ENCODE measurements at places on chromosomes 11 and 22.

DNA sequence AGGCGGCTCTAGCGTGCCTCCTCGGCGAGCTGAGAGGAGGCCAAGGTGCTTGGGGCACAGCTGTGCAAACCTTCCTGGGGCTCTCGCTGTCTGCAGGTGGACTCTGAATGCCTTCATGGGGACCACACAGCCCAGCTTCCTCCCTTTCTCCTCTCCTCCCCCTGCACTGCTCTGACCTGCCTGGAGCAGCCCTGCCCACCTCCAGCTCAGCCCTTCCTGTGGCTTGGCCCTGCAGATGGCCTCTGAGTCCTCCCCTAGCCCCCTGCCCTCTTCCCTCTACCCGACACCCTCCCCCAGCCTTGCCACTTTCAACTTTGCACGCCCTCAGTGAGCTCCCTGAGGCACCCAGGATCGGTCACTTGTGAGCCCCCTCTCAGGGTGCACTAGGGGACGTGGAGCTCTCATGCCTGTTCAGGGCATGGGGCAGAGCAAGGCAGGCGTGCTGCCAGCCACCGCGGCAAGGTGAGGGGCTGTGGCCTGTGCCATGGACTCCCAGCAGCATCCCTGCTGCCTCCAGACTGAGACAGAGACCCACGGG is 31.4 kb downstream of the PPM1F start:
- no peak for DNase-seq

DNA sequence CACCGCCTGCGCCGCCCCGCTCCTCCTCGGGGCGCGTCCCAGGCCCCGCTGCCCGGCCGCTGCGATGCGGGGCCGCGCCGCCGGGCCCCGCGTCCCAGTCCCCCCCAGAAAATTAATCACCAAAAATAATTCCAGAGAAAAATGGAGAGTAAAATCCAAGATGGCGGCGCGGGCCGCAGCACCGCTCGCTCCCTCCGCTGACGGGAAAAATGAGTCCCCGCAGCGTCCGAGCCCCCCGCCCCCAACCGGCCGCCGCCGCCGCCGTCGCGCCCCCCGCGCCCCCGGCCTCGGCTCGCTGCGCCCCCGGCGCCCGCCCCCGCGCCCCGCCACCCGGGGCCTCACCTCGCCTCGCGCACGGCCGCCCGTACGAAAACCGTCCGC is at the start of gene KMT5B:
Gene KMT5B (minus strand): TSS at position 162 of the 381 bp plus-strand sequence. CDS start 23,220 bp downstream, outside the sequence.
- DNase-seq: no peak

GRCh38 chr11:95256321-95256779 is 25.3 kb upstream of the SESN3 start:
- no peak for DNase-seq

DNA sequence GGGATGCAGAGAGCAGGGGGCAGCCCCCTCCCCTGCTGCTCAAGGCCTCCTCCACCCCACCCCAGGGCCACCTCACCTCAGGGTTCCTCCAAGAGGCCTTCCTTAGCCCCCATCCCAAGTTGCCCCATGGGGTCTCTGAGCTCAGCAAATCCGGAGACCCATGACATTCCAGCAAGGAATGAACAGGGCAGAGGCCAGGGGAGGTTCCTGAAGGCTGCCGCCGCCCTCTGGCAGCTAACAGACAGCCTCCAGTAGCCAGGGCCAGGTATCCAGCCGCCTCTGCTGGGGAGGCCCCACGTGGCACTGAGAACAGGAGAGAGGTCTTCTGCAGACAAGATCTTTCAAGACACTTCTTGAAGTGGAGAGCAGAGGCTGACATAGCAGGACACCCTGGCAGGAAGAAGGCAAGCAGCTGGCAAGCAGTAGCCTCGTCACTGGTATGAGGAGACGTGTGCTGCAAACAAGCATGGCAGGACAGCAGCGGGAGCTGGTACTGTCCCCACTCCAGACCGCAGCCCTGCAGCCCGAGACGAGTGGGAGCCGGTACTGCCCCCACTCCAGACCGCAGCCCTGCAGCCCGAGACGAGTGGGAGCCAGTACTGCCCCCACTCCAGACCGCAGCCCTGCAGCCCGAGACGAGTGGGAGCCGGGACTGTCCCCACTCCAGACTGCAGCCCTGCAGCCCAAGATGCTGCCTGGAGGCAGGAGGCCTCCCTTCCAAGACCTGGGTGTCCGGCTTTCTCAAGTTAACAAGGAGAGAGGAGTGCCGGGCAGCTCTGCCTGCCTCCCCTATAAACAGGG is 190.6 kb downstream of the IGLL1 start:
- no peak for DNase-seq

- DNase-seq: no peak
Measured at GRCh38 chr11:43377389-43377788, 18.7 kb downstream of the TTC17 start.

DNA sequence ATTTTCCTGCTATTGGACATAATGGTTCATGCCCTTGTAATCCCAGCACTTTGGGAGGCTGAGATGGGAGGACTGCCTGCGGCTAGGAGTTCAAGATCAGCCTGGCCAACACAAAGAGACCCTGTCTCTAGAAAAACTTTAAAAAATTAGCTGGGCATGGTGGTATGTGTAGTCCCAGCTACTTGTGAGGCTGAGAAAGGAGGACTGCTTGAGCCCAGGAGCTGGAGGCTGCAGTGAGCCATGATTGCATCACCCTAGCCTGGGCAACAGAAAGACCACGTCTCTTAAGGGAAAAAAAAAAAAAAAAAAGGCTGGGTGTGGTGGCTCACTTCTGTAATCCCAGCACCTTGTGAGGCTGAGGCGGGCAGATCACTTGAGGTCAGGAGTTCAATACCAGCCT is 94.0 kb downstream of the APOL5 start:
- DNase-seq: no peak

- DNase-seq: peak; percentile 38
Measured at GRCh38 chr11:86743223-86744118, 56.9 kb upstream of the PRSS23 start.

GRCh38 chr22:47575291-47575690 is 812.8 kb downstream of the TBC1D22A start:
- DNase-seq: no peak

Measured in stimulated activated CD4-positive, alpha-beta T cell treated with anti-CD3 and anti-CD28 coated beads, Interleukin-15, amount 100 ng/mL, for 48 hours (primary cell).